NCI-H2171 (cell line): ENCODE measurements at places on chromosomes 4 and X.

DNA sequence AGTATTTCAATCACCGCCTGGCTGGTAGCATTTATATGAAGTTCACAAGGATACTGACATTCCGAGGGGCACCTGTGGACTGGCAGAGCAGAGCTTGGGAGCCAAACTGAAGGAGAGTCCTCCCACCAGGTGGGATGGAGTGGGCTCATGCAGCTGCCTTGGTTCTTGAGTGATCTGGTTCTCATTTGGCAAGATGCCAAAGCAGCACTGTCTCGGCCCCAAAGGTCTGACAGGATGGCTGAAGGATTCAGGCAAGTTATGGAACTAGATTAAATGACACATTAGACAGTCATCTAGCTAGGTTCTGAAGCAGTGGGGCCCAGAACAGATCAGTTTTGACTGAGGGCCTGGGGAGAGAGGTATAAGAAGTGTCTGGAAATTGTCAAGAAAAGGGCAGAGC lies 3.2 kb downstream of the FGF16 start:
- DNase-seq: no peak

- DNase-seq: no peak
Measured at GRCh38 chrX:43510209-43510608, 145.9 kb upstream of the MAOA start.

- DNase-seq: no peak
Measured at GRCh38 chr4:7722766-7723387, 216.8 kb downstream of the AFAP1 start.

DNA sequence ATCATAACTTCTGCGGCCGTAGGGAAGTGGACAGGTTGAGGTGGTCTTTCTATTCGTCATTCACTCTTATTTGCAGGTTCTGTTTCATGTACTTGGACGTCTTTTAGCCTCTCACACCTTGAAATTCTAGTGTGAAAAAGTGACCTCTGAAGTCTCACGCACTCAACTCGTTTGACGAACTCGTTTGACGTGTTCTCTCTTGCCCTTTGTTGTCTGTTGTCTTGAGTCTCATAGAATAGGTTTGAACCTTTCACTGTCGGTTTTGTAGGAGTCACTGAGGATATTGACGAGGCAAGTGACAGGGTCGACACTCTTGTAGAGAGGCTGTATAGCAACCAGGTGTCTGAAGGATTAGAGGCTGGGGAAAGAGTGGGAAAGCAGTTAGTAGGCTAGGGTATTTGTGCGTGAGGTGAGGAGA lies 1.1 kb upstream of the PGRMC2 start:
- DNase-seq: peak; percentile 3

- DNase-seq: no peak
Measured at GRCh38 chrX:1464041-1464970, 11.6 kb upstream of the ASMTL start.

DNA sequence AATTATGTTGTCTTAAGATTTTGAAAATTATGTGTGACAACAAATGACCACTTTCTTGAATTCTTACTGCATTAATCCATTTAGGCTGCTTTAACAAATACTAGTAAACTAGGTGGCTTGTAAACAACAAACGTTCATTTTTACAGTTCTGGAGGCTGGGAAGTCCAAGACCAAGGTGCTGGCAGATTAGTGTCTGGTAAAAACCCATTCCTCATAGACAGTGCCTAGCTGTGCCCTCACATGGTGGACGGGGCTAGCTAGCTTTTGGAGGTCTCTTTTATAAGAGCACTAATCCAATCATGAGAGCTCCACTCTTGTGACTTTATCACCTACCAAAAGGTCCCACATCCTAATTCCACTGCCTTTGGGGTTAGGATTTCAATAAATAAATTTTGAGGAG lies 425.8 kb downstream of the SPRY1 start:
- DNase-seq: no peak

GRCh38 chr4:123381996-123382395 lies 14.6 kb upstream of the SPRY1 start:
- DNase-seq: no peak

GRCh38 chrX:47748576-47748975 lies 88.1 kb upstream of the ZNF81 start:
- no peak for DNase-seq

DNA sequence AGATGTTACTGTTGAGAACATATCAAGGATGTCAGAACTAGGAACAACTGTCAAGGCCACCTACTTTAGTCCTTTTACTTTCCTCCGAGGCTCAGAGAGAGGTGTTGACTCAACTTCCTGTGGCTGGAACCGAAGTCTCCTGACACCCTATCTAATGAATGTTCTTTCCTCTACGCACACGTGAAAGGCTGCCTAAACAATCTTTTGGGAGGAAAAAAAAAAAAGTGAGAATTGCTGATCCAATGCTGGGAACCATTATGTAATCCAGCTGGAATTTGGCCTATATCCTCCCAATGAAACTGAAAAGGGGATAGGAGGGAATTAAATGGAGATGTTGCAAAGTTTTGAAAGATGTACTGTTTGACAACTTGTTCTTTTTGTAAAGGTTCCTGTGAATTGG lies 8.3 kb upstream of the MAP7D3 start:
- no peak for DNase-seq

DNA sequence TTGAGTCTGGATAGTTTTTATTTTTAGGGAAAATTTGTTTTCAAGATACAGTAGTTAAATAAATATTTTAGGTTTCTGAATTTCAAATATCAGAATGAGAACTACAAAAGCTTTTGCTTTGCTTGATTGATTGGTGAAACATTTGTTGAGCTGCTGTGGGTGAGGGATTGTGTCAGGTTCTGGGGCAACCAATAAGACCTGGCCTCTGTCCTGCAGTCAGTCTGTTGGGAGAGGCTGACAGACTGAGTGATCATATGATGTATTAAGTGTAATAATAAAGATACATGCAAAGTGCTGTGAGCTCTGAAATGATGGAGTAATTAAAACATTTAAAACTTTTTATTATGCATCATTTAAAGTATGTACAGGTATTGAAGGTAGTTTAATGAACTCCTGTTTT lies 9.6 kb downstream of the KDM6A start:
- DNase-seq: no peak

- no peak for DNase-seq
Measured at GRCh38 chr4:161238033-161238432, 925.8 kb downstream of the FSTL5 start.

- DNase-seq: no peak
Measured at GRCh38 chr4:40731361-40731760, 18.4 kb upstream of the NSUN7 start.

GRCh38 chrX:7074148-7074907 lies 73.2 kb upstream of the STS start:
- no peak for DNase-seq

DNA sequence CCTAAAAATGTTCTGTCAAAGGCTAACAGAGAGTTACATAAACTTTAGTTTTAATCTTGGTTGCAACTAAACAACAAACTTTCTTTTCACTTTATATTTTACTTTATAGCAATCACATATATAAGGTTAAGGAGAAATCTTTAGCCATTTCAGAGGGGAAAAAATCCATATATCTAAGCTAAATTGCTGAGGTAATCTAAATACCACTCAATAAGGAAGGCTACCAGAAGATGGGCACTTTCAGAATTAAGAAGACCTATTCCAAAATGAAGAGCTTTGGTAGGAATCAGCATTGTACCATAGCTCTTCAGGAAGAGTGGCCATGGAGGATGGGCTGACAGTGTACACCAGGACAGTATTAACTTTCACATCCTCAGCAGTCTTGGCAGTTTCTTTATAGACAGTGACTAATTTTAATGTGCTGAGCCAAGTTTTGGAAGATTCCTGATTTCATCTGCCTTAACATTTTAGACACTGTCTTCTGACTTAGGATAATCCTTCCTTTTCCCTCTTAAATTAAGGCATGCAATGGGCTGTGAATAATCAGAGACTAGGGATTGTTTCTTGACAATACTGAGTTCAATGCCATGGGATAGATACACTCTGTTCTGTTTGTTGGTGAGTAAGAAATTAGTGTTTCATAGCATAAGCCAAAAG lies 7.1 kb downstream of the FAT4 start:
- no peak for DNase-seq

- no peak for DNase-seq
Measured at GRCh38 chr4:88955580-88956380, 101.2 kb downstream of the FAM13A start.

GRCh38 chrX:41824551-41824950 lies 98.8 kb downstream of the CASK start:
- DNase-seq: no peak

DNA sequence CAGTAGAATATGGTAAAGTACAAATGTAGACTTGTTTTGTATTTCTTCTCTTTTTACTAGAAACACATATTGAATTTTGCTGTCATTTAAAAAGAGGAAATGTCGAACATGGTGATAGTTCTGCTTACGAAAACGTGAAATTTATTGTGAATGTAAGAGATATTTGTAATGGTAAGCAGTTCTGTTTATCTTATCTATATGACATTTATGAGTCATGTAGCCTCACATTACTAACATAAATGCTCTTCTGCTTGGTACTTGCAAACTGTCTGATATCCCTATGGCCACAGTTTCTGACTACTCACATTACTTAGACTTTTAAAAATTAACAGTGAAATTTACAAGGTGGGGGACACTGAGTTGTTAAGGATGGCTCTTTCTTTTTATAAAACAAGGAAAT lies 57.9 kb downstream of the PASD1 start:
- DNase-seq: no peak

DNA sequence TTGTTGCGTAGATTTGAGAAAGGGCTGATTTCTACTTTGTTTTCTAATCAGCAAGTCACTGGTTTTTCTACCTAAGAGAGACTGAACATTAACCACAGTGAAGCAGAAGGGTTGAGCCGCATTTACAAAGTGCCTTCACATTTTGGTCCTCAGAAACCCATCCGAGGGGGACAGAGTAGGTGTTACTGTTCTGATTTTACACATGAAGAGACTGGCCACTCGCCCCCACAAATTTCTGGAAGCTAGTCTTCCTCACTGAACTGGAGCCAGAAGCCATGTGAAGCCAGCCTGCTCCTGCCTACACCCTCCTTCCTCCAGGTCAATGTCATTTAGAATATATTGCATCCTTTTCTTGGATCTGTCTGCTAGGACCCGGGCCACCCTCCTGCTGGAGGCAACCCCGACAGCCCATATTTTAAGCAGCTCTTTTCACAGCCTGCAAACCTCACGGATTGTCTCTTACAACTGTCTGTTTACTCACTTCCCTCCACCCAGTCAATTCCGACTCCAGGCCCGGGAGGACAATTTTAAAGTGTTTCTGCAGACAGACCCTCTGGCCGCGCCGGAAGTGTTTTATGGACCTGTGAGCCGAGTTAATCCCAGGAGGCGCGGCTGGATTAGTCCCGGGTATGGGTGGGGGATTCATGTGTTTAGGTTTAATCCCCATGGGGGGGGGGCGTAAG lies 73.2 kb upstream of the BCOR start:
- DNase-seq: no peak

DNA sequence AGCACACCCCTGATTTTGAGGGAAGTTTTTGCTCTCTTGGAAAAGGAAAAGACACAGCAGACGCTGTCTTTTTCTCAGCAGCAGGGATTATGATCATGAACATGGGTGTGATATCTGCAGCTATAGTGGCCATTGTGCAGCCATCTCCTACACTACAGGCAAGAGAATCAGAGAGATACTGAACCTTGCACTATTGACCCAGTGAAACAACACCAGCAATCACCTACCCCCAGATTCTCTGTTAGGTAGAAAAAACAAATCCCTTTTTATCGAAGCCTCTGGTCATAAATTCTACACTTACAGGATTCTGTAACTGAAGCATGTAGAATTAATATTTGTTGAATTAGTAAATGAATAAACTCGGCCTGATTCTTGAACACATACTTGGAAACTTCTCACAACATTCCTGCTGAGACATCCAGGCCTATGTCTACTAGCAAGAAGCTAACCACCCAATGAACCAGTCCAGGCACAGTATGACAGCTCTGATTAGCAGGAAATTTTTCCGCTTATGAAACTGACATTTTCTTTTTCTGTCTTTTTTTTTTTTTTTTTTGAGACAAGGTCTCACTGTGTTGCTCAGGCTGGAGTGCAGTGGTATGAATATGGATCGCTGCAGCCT lies 5.0 kb upstream of the AFAP1 start:
- no peak for DNase-seq

GRCh38 chr4:153486281-153487151 lies 20.4 kb downstream of the TMEM131L start:
- DNase-seq: no peak

- DNase-seq: no peak
Measured at GRCh38 chrX:74408304-74408703, 13.0 kb upstream of the SLC16A2 start.

GRCh38 chr4:681736-682451 lies 7.1 kb downstream of the SLC49A3 start:
- no peak for DNase-seq

- DNase-seq: no peak
Measured at GRCh38 chr4:122824616-122825015, 2.0 kb upstream of the FGF2 start.

- DNase-seq: no peak
Measured at GRCh38 chrX:153206425-153207046, 27.5 kb downstream of the MAGEA1 start.

DNA sequence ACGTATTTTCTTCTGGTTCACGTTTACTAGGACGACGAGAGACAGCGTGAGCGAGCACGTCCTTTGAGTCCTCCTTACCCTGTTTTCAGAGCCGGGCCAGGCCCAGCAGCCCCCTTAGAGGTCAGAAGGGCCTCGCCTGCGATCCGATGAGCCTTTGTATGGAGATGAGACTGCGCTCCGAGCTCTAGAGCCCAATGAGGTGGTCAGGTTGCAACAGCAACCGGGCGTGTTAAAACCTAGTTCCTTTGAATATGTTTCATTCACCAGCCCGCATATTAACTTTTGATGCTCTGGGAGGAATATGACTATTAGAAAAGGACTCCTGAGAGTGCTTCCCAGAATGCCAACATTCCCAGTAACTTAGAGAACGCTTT lies 55.6 kb upstream of the TADA2B start:
- DNase-seq: no peak
